Right ventricle myocardium inferior (tissue), 1 donor: ENCODE measurements at places on chromosomes 2 and 18. TPM values are rescaled to one million over a fixed set of nuclear protein-coding genes. Genes with fewer than 3 reads are reported as not detected.

DNA sequence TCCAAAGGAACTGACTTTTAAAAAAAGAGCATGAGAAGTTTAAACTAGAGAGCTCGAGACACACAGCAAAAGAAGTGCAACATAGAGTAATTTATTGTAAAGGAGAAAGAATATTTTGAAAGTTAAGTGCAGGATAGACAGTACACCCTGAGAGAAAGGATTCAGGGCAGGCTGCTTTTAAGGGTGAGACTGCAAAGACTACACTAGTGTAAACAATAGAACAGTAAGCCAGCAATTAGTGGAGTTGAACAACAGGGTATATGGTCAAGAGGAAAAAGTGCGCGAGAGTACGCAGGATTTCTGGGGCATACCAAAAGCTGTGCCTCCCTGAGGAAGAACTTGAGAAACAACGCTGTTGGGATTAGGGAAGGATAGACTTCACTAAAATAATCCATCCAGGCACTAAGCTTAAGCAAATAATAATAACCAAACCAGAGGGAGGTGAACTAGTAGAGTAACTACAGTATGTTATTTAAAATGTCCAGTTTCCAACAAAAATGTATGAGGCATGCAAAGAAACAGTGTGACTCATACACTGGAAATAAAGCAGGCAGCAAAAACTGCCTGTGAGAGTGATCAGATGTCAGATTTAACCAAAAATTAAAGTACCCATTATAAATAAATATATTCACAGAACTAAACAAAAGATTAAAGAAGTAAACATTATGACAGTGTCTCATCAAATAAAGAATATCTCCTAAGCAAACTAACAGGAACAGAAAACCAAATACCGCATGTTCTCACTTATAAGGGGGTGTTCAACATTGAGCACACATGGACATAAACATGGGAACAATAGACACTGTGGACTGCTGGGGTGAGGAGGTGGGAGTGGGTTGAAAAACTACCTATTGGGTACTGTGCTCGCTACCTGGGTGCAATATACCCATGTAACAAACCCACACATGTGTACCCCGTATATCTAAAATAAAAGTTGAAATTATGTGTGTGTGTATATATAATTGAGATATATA lies 40.5 kb upstream of the EMILIN2 start:
- no peak for DNase-seq

GRCh38 chr18:38115201-38115600 lies 549.6 kb upstream of the CELF4 start:
- no peak for DNase-seq

DNA sequence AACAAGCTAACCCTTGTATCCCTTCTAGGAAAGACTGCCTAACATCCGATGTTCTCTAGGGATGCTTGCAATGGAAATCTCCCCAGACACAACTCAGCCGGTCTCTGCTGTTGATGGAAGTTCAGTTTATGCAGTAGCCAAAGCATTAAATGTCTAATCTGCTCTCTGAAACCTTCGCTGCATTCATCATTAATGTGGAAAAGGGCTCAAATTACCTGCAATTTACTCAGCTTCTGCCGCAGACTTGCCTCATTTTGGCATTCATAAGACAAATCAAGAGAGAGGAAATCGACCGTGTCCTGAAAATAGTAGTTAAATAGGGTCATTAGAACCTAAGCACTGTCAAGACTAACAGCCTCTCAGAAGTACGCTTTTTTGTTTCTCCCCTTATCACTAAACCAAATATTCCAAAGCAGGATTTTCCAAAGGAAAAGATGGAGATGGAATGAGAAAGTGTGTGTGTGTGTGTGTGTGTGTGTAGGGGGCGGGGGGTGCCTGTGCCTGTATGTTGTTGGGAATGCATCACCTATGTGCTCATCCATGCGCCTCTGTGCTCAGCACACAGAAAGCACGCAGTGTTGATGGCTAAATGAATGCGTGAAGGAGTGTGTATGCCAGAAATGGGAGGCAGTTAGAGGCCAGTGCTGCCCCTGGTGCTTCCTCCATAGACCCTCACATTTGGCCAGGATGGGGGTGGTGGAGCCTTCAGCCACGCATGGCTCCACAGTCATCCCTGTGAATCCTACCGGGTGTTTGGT lies 7.4 kb downstream of the LCT start:
- no peak for DNase-seq

- DNase-seq: no peak
Observed at GRCh38 chr18:79203017-79203605, 133.9 kb downstream of the ATP9B start.

DNA sequence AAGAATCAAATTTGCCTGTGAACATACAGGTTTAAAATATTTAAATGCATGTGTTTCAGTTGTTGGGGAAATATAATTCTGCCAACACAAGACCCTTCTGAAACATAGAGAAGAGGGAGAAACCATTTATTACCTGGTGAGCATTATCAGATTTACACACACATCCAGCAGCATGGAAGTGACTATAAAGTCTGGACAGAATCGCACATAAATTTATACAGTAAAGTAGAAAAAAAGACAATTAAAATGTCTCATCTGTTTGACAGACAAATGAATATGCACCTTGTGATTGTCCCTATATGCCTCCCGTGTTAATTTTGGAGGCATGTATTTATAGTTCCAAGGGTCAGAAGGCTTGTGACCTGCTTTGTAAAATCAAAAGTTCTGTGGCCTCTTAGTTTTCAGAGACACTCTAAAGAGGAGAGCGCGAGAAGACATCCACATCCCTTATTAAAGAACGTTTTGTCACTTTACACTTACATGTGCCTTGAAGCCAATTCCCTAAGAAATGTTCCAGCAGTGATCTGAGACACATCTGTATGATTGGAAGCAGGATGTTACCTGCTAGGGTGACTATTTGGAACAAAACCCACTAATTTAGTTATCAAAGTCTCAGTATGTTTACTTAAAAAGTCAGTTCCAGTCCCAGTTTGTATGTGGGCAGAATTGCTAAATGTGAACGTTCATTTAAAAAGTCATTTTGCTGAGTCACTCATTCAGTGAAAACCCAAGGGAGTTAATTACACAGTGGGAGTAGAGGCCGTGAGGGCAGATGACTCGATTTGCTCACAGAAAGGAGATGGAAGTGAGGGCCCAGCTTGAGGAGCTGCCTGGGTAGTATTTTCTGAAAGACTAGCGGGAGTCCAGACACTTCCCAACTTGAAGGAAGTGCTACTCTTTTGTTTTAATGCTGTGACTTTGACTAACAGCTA lies 527.6 kb upstream of the MEX3C start:
- no peak for DNase-seq

GRCh38 chr2:32810909-32811495 lies 135.8 kb upstream of the LTBP1 start:
- DNase-seq: no peak

GRCh38 chr18:59621027-59621426 lies 76.2 kb downstream of the CCBE1 start:
- no peak for DNase-seq

EN1 gene
- not detected for total RNA-seq

PID1 gene
- 8.4 TPM for total RNA-seq
